Stimulated activated CD8-positive, alpha-beta memory T cell treated with anti-CD3 and anti-CD28 coated beads, Interleukin-2, amount 100 ng/mL, for 1 hour (primary cell): ENCODE measurements at places on chromosomes 5 and 9.

- no peak for DNase-seq
These were observed 158.8 kb downstream of the DEPDC1B start for GRCh38 chr5:60540856-60541805.

DNA sequence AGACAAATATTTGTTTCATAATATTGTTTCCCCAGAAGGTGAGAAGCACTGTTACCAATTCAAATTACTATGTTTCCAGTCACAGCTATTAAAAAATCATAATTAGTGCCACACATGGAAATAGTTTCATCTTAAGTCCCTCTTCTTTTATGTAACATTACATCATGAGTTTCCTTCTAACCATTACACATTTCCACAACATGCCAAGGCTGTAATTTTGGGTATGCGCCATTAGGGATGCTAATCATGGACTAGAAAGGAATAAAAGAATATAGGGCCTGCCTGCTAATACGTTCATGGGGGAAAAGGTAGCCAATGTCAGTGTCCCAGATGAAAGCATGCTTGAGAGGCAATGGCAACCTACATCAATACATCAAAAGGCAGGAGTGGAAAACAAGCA, 142.5 kb upstream of the LPAR1 start:
- DNase-seq, result no peak

- DNase-seq, result no peak
These were observed 1.6 kb upstream of the TMEM141 start for GRCh38 chr9:136789523-136789937.

- DNase-seq, result no peak
These were observed 22.2 kb upstream of the RASA1 start for GRCh38 chr5:87245451-87245850.

- DNase-seq, result no peak
These were observed 8.3 kb downstream of the NOXA1 start for GRCh38 chr9:137431416-137431931.

DNA sequence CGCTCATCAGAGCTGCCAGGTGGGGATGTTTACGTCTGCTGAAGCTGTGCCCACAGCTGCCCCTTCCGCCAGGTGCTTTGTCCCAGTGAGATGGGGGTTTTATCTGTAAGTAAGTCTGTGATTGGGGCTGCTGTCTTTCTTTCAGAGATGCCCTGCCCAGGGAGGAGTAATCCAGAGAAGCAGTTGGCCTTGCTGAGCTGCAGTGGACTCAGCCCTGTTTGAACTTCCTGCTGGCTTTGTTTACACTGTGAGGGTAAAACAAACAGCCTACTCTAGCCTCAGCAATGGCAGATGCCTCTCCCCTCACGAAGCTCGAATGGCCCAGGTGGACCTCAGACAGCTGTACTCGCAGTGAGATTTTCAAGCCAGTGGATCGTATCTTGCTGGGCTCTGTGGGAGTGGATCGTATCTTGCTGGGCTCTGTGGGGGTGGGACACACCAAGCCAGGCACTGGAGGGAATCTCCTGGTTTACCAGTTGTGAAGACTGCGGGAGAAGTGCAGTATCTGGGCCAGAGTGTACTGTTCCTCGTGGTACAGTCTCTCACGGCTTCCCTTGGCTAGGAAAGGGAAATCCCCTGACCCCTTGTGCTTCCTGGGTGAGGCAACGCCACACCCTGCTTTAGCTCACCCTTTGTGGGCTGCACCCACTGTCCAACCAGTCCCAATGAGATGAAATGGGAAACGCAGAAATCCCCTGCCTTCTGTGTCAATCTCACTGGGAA, 530.1 kb upstream of the DMAC1 start:
- no peak for DNase-seq

DNA sequence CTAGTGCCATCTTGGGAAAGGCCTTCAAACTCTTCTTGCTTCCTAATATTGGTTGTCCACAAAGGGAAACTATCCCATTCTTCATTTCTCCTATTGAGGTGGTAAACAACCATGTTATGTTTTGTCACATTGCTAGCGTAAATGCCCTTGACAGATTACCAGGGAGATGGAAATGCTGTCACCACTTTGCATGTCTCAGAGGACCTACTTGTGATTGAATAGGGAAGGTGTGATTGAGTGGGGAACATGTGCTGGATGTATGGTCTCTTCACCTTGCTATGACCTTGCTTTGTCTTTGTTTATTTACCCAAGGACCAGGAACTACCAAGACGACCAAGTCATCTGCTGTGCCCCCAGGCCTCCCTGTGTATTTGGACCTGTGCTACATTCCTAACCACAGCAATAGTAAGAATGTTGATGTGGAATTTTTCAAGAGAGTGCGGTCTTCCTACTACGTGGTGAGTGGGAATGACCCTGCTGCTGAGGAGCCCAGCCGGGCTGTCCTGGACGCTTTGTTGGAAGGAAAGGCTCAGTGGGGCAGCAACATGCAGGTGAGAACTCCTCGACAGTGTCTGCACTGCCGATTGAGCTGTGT, 96.1 kb downstream of the MAP1B start:
- no peak for DNase-seq

GRCh38 chr5:130251931-130252330, 347.7 kb downstream of the CHSY3 start:
- DNase-seq, result no peak

GRCh38 chr9:112371060-112371459, 8.8 kb upstream of the HSDL2 start:
- no peak for DNase-seq

DNA sequence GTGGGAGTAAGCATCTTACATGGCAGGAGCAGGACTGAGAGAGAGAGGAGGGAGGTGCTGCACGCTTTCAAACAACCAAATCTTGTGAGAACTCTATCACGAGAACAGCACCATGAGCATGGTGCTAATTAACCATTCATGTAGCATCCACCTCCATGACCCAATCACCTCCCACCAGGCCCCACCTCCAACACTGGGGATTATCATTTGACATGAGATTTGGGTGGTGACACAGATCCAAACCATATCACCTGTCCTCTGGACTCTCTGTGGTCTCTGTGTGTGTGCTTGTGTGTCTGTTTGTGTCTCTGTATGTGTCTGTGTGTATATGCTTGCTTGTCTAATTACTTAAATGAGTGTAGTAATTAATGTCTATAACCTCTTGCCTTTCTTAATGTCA, 31.1 kb downstream of the SEC61B start:
- no peak for DNase-seq

DNA sequence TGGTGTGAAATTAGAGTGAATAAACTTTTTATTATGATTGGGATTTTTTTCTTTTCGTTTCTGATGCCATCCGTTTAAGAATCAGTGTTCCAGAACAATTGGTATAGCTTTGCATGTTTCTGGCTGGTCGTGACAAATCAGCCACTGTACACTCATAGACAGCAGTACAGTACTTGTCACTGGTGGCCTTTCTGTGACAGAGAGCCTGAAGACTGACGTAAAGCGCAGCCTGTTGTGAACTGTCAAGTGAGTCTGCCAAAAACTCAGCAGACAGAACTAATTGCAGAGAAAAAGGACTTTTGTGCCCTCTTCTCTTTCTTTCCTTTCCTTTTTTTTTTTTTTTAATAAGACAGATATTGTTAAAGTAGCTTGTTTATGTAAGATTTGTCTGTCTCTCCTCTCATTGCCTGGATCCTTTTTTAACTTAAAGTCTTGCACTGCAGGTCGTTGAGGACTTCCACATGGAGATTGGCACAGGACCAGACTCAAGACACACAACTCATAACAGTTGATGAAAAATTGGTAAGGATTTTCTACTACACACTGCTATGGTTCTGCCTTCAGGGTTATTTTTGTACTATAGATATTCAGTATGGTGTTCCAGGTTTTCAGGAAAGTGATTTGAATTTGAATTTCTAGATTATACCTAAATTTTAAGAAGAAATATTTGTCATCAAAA, 42.7 kb downstream of the NDUFS4 start:
- no peak for DNase-seq

DNA sequence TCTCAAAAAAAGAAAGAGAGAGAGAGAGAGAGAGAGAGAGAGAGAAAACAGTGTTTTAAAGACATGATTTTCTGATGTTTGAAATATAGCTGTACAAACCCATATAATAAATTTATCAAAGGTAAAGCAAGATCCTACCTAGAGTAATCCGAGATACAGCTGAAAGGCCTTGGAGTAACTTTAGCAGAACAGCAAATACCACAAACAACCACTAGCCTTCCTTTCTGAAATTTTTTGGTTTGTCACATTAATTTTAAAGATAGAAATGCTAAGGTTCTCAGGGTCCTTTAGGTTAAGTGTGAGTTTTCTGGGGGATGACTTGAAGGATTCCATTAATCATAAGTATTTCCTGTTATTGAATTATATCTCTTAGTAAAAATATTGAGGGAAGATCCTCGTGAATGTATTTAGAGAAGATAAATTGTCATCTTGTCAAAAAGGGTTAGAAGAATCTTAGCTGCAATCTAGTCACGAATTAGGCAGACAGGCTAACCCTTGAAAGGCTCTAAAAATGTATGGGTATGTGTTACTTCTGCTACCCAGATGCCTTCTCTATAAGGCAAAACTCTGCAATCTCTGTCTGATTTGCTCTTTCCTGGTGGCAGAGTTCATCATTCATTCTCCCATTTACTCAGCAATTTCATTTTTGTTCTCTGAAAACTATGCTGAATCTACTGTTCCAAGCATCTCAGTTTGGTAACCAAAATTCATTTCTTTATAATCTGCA, 27.3 kb downstream of the F2RL2 start:
- no peak for DNase-seq

- no peak for DNase-seq
These were observed 68.2 kb downstream of the MELK start for GRCh38 chr9:36640771-36641381.

DNA sequence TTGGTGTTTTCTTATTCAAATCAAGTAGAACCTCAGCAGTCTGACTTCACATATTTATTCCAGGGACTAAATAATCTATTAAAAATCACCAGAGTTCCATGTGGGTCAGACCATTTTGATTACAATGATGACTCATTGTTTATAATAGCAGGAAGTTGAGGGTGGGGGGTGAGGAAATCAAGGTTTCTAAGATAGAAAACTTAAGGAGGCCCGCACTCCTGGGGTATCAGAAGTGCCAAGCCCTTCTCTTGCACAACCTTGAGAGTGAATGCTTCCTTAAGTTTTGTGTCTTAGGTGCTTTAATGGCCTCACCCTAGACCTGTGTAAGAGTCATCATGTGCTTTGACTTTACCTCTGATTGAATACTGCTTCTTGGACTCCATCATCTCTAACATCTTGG, 31.9 kb upstream of the NPR3 start:
- DNase-seq, result no peak

DNA sequence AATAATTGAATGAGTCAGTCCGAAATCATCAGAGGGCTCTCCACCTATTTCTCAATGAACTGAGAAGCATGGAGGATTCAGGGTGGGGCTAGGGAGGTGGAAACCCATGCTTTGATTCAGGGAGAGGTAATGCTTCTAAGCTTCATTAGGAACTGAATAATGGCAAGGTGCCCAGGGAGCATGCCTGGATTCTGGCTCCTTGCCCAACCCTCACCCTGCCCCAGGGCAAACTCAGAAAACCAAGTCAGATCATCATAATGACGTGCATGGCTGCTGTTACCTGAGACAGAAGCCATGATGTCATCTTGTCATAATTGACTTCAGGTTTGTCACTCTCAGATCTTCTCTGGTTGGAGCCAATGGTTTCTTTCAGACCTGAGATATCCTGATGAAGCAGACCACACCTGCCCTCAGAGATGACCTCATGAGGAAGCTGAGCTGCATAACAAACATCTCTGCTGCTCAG, 199.6 kb downstream of the SYK start:
- DNase-seq, result no peak

- DNase-seq, result no peak
These were observed 52.4 kb downstream of the MELK start for GRCh38 chr9:36625006-36625615.

- DNase-seq, result no peak
These were observed 108.8 kb downstream of the PRKACG start for GRCh38 chr9:68905129-68905528.

GRCh38 chr5:93681432-93681831, 60.0 kb downstream of the POU5F2 start:
- DNase-seq, result no peak

- no peak for DNase-seq
These were observed 1.2 kb upstream of the SQSTM1 start for GRCh38 chr5:179819296-179820126.

GRCh38 chr5:39780347-39780746, 355.6 kb upstream of the DAB2 start:
- no peak for DNase-seq

- no peak for DNase-seq
These were observed 29.5 kb upstream of the NFIB start for GRCh38 chr9:14343261-14344031.

DNA sequence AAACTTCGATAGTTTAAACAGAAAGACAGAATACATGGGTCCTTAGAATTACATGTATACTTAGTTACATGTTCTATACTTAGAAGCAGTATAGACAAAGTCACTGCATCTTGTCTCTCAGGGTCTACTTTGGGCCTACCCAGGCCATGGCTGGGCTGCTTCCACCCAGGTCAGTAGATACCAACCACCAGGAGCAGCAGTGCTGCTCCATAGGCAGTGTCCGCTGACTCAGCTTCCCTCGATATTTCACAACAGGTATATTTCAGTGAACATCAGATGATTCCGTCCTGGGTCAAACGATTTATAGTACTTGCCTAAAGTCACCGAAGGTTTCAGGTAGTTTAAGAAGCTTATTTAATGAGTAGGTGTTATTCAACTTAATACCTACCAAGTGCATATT, 18.0 kb downstream of the IARS1 start:
- DNase-seq, result no peak

GRCh38 chr5:10533226-10533625, 30.6 kb upstream of the ANKRD33B start:
- DNase-seq, result no peak

- no peak for DNase-seq
These were observed 8.3 kb upstream of the CCNO start for GRCh38 chr5:55241746-55242145.

DNA sequence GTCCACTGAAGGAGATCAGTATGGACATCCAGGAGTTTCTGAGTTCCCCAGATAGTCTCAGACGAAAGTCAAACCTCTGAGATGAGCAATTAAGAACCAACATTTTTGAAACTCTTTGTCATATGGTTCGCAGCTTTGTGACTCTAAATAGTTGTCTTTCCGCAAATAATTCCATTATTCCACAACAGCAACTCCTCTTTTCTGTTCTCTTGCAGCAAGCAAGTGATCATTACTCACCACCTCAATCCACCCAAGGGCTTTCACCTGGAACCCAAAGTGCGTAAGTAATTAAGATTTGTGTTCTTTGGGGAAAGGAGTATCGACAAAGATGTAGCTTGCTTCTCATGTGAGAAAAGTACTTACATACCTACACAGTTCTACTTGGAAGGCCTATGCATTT, 15.6 kb downstream of the MTX3 start:
- no peak for DNase-seq

GRCh38 chr9:34379334-34380033, 2.8 kb upstream of the MYORG start:
- DNase-seq, result peak; percentile 67

- no peak for DNase-seq
These were observed 6.6 kb downstream of the POU4F3 start for GRCh38 chr5:146345240-146345577.

DNA sequence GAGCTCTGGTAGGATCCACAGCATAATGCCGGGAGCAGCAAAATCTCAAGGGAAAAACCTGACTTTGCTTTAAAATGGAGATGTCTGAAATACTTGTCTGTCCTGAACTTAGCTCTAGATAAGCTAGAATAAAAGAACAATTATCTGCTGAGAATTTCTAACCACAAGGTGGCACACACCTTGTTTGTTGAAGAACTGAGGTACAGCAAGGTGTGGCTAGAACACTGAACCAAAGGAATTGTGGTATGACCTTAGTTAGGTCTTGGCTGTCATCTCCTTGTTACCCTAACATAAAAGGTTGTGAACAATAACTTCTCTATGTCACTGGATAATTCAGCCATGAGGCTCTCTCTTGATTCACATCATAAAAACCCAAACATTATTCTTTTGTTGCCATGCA, 72.3 kb upstream of the ANXA1 start:
- no peak for DNase-seq
